ENCODE measurements at places on chromosomes 4 and X.

DNA sequence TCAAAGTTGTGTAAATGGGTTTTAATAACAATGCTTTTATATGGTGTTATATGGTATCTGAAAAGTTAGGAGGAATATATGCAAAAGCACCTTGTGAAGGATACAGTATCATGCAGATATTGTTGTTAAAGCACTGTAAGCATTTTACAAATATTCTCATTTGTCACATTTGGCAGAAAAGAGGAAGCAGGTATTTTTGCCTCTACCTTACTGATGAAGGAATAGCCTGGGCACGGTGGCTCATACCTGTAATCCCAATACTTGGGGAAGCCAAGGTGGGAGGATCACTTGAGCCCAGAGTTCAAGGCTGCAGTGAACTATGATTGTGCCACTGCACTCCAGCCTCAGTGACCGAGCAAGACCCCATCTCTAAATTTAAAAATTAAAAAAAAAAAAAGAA, 12.2 kb upstream of the GDPD2 start:
- DNase-seq = no peak

DNA sequence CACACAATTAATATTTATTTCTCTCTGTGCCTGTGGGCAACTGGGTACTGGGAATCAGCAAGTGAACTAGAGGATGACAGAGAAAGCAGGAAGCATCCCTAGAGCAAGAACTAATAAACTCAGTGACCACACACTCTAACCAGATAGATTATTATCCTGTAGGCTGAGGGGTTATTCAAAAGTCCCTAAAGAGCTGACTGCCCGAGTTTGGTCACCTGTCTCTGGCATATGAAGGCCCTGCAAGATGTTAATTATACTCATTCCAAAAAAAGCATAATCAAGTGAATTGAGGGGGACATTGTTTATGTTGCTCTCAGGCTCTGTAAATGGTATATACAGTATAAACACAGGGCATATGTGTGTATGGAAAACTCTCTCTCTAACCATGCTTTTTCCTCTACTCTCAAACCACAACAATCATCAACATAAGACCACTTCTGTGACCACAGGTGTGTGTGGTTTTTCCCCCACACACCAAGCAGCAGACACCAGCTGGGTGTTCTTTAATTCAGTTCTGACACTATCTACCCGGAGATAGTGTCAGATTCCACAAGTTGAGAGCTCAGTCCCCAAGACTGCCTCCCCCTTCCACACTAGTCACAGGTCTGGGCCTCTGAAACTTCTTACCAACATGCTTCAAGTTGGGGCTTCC, 6.2 kb upstream of the HPSE start:
- DNase-seq = peak; percentile 11

- no peak for DNase-seq
Measured at GRCh38 chrX:65841263-65841662, 173.8 kb downstream of the MSN start.

- DNase-seq = no peak
Measured at GRCh38 chrX:17828171-17828570, 32.9 kb downstream of the RAI2 start.

GRCh38 chr4:75786938-75787337, 62.6 kb downstream of the USO1 start:
- no peak for DNase-seq

- no peak for DNase-seq
Measured at GRCh38 chrX:100319716-100320115, 90.4 kb downstream of the PCDH19 start.

GRCh38 chr4:110949542-110949941, 326.7 kb upstream of the PITX2 start:
- DNase-seq = no peak

- DNase-seq = no peak
Measured at GRCh38 chrX:45344594-45344993, 143.9 kb upstream of the DIPK2B start.

GRCh38 chrX:45134775-45135174, 65.9 kb downstream of the DIPK2B start:
- DNase-seq = no peak

GRCh38 chrX:117407449-117408150, 709.0 kb downstream of the KLHL13 start:
- DNase-seq = no peak
